ENCODE measurements at places on chromosomes 2 and 18. TPM values are rescaled to one million over a fixed set of nuclear protein-coding genes. Genes with fewer than 3 reads are reported as not detected.

GAL3ST2 gene
- total RNA-seq = not detected

DNA sequence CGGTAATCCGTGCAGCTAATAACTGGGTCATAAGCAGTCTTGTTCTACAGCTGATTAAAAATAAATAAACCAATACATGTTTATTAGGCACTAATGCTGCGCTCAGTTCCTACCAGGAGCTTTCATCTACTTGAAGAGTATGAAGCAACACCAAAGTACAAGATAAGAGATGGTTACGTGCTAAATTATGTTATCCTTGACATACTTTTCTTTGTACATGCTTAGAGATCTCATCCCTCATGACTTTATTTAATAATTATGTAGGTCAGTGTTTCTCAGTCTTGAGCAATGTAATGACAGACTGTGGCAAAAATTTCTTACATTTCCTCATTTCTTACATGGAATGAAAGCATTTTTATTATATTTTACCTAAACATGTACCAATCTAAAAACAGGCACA, 54.6 kb upstream of the COBLL1 start:
- no peak for DNase-seq
- H3K36me3 ChIP-seq = no peaks in the 10 kb centered on the region
- H3K4me3 ChIP-seq = no peak overlapping the region
- H3K27ac ChIP-seq = no peak overlapping the region
- H3K27me3 ChIP-seq = no peaks in the 10 kb centered on the region

- H3K27ac ChIP-seq = no peak overlapping the region
- no peaks in the 10 kb centered on the region for H3K27me3 ChIP-seq
- H3K36me3 ChIP-seq = peaks cover 18% of the 10 kb centered on the region
- no peaks in the 10 kb centered on the region for H3K4me1 ChIP-seq
Observed at GRCh38 chr2:10564876-10565445, 116.8 kb upstream of the ODC1 start.

DNA sequence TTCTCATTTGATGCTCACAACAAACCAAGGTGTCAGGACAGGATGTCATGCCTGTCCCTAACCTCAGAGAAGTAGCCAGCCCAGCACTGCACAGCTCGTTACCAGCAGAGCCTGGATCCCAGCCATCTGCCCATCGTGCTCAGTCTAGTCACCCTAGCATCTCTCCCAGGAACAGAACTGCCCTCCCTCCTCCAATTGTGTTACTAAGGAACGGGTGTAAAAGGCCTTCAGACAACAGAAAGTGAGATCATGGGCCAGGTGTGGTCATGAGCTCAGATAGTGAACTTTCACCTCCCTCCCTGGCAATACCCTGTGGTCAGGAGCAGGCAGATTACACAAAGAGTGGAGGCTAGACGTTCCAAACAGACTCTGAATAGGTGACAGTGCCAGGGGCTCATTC, 111.8 kb upstream of the PPP1CB start:
- no peak for DNase-seq
- no peaks in the 10 kb centered on the region for H3K27me3 ChIP-seq
- no peak overlapping the region for H3K4me3 ChIP-seq
- H3K27ac ChIP-seq = peak overlapping the region; percentile 98
- H3K4me1 ChIP-seq = peaks cover 49% of the 10 kb centered on the region

- H3K27ac ChIP-seq = no peak overlapping the region
- H3K27me3 ChIP-seq = no peaks in the 10 kb centered on the region
- DNase-seq = no peak
- H3K4me1 ChIP-seq = no peaks in the 10 kb centered on the region
- H3K4me3 ChIP-seq = no peak overlapping the region
Observed at GRCh38 chr2:10385501-10385900, 62.6 kb downstream of the ODC1 start.

DNA sequence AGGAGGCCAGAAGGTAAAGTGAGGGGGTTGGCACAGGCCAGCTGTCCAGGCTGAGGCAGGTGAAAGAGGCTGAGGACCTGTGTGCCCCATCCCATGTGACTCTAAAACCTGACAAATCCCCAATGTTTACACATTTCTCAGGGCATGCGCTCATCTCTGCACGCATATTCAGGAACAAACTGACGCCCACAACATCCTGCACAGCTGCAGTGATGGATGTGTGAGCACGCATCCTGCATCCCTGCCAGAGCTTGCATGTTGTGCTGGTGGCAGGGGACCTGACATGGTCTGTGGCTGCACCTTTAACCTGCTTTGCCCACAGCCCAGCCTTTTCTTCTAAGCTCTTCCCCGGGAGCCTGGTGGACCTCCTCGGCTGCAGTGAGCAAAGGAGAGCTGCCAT, 83.1 kb downstream of the FBXO15 start:
- no peaks in the 10 kb centered on the region for H3K36me3 ChIP-seq
- no peak overlapping the region for H3K27ac ChIP-seq
- no peak overlapping the region for H3K4me3 ChIP-seq

DNA sequence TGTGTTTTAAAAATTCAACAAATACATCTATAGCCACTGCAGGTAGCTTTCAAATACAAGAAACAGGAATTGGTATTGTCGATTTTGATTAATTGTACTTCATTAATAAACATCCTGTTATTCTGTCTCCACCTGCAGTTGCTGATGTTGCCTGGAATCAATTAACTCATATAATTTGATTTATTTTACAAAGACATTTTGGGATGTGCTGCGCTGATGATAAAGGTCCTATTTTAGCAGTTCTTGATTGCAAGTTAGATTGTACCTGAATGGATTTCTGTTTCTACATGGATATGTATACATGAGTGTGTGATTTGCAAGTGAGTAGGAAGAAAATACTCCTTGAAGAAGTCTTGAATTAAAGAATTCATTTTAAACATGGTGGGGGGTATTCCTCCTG, 605.3 kb downstream of the ARHGAP15 start:
- no peaks in the 10 kb centered on the region for H3K4me1 ChIP-seq
- no peak for DNase-seq
- no peak overlapping the region for H3K4me3 ChIP-seq
- no peaks in the 10 kb centered on the region for H3K27me3 ChIP-seq

DNA sequence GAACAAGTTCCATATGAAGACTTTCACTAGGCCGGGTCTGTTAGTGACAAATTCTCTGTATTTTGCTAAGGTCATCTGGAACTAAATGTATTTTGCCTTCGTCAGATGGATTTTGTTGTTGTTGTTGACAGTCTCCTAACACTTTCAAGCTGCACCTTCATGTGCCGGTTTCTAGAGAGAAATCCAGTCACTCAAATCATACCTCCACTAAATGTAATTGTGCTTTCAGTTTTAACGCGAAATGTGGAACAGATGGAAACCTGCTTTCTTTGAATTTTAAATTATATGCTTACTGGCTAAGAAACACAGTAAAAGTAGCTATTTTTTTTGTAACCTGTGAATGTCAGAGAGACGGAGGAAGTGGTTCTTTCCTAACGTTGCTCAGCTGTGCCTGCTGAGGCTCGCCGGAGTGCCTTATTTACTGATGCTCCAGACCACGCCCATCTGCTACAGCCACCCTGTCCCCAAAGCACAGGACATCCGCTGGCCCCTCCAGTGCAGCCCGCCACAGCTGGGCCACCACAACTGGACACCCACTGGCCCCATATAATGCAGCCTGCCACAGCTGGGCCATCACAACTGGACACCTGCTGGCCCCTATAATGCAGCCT, 134.7 kb downstream of the PXDN start:
- no peak overlapping the region for H3K4me3 ChIP-seq
- no peaks in the 10 kb centered on the region for H3K27me3 ChIP-seq
- no peak for DNase-seq
- no peak overlapping the region for H3K27ac ChIP-seq
- H3K4me1 ChIP-seq = no peaks in the 10 kb centered on the region

DNA sequence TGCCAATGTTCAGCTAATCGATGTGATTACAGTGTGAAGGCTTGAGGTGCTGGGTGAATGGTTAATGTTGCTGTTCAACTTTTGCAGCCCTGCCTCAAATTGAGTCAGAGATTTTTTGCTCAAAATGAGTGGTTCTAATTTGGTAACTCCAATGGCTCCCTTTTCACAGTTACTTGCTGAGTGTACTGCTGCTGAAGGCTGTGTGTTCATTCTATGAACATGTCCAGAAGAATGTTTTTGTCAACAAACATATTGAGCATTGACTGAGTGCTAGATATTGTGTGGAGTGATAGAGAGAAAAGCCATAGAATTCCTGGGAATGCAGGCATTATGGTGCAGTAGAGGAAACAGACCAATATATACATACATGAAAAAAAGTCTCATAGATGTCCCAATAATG, 39.0 kb upstream of the TCF4 start:
- DNase-seq = no peak
- no peak overlapping the region for H3K27ac ChIP-seq
- no peaks in the 10 kb centered on the region for H3K36me3 ChIP-seq
- no peaks in the 10 kb centered on the region for H3K4me1 ChIP-seq
- H3K27me3 ChIP-seq = no peaks in the 10 kb centered on the region

DNA sequence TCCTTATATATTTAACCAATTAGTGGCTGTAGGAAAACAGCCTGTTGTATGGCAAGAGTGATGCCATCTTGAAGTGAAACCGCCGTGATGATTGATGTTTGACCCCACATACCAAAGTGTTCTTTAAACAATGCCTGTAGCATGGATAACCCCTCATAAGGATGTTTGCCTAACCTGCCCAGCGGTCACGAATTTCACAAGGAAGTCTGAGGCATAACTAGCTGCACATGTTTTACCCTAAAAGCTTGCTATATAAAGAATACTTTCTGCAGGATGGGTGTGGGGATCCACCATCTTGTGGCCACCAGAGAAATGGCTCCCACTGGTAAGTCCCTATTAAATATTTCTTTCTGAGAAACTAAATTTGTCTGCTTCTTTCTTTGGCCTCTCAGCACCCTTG, 68.7 kb downstream of the ZDBF2 start:
- no peak overlapping the region for H3K4me3 ChIP-seq
- no peaks in the 10 kb centered on the region for H3K27me3 ChIP-seq
- H3K36me3 ChIP-seq = no peaks in the 10 kb centered on the region
- DNase-seq = no peak

LHCGR gene
- not detected for total RNA-seq

MYO5B gene
- total RNA-seq = 0.21 TPM

- no peaks in the 10 kb centered on the region for H3K36me3 ChIP-seq
- H3K4me1 ChIP-seq = no peaks in the 10 kb centered on the region
- H3K27ac ChIP-seq = no peak overlapping the region
- no peaks in the 10 kb centered on the region for H3K27me3 ChIP-seq
- no peak for DNase-seq
- no peak overlapping the region for H3K4me3 ChIP-seq
Observed at GRCh38 chr2:231527955-231528635, 2.1 kb downstream of the NMUR1 start.

KRCC1 gene
- 3.1 TPM for total RNA-seq

GRCh38 chr2:31008561-31009114, 129.6 kb downstream of the GALNT14 start:
- no peak overlapping the region for H3K27ac ChIP-seq
- no peak overlapping the region for H3K4me3 ChIP-seq
- no peak for DNase-seq
- H3K4me1 ChIP-seq = no peaks in the 10 kb centered on the region
- no peaks in the 10 kb centered on the region for H3K27me3 ChIP-seq

- DNase-seq = no peak
- no peaks in the 10 kb centered on the region for H3K27me3 ChIP-seq
- H3K36me3 ChIP-seq = no peaks in the 10 kb centered on the region
- peaks cover 79% of the 10 kb centered on the region for H3K4me1 ChIP-seq
- no peak overlapping the region for H3K4me3 ChIP-seq
- H3K27ac ChIP-seq = peak overlapping the region; percentile 57
Observed at GRCh38 chr2:174594456-174594855, 3.1 kb downstream of the WIPF1 start.

- DNase-seq = no peak
- no peaks in the 10 kb centered on the region for H3K27me3 ChIP-seq
- no peak overlapping the region for H3K27ac ChIP-seq
- no peaks in the 10 kb centered on the region for H3K4me1 ChIP-seq
- H3K4me3 ChIP-seq = no peak overlapping the region
Observed at GRCh38 chr2:188028739-188029138, 262.9 kb upstream of the GULP1 start.

DNA sequence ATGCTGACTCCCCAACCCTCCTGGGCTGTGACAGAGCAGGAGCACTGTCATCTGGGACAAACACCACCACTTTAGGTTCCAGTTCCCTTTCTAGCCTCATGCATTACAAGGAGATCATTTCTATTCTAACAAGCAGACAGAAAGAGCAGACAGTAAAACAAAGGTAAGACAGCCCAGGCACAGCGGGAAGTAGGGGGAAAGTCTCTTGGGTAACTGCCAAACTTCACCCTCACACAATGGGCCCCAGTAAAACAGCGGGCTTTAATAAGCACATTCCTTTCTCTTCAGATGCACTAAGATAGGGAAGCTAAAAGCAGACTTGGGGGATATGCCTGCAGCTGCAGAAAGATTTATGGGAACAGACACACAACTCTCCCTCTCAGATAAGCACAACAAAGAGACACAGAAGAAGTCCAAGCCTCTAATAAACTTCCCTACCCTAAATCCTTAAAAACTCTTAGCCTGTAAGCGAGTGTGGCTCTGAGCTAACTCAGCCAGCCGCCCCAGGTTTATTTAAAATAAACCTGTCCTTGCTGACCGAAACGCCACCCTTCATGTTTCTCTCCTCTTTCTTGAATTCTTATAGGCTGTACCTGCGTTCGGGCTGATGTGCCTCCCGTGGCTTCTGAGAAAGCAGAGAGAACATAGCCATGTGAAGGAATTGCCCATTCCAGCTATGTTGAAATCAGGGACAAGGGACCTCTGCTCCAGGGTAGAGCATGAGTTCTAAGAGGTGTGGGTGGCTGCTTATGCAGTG, 726.8 kb upstream of the DDX18 start:
- DNase-seq = no peak
- H3K4me1 ChIP-seq = no peaks in the 10 kb centered on the region
- no peak overlapping the region for H3K4me3 ChIP-seq
- no peaks in the 10 kb centered on the region for H3K27me3 ChIP-seq

DNA sequence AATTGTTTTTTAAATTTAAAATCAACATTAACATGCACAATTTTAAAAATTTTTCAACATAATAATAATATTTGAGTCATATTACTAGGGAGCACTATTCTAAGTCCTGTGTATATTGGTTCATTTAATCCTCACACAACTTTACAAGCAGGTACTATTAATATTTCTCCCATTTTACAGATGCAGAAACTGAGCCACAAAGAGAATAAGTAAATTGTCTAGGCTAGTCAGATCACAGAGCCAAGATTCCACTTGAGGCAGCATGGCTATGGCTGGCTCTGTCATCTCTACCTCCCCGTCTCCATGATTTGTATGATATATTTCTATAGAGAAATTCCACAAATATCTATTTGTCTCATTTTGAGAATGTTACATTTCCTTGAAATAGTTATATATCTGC, 15.1 kb downstream of the CCNT2 start:
- no peak overlapping the region for H3K4me3 ChIP-seq
- H3K4me1 ChIP-seq = no peaks in the 10 kb centered on the region
- H3K27ac ChIP-seq = no peak overlapping the region
- H3K27me3 ChIP-seq = no peaks in the 10 kb centered on the region
- no peak for DNase-seq

DNA sequence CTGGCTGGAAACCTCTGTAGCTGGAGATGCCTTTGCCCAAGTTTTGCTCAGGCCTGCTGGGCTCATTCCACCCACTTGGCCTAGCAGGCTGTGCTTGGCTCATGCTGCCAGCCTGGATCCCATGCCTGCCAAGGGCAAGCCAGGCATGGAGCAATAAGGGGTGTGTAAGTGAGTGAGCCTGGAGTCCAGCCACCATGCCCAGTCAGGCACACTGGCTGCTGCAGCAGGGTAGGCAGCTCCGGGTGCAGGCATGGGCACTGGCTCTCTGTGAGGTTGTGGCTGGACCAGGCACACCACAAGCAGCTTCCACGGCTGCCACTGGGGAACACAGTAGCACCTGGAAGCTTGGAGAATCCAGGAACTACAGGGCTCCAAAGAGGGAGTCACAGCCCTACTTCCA, 147.7 kb upstream of the HS6ST1 start:
- no peaks in the 10 kb centered on the region for H3K27me3 ChIP-seq
- no peaks in the 10 kb centered on the region for H3K36me3 ChIP-seq
- H3K27ac ChIP-seq = no peak overlapping the region
- H3K4me3 ChIP-seq = no peak overlapping the region
- peak; percentile 59 for DNase-seq

Data from ascending aorta (tissue), 2 donors.